ENCODE measurements at places on chromosomes 1 and 21. TPM values are rescaled to one million over a fixed set of nuclear protein-coding genes. Genes with fewer than 3 reads are reported as not detected.

CA14 gene
- 11.1 TPM for total RNA-seq

OR2T35 gene
- not detected for total RNA-seq

ACTL8 gene
- total RNA-seq, result not detected

GRCh38 chr1:235151033-235151432, 10.0 kb downstream of the RBM34 start:
- DNase-seq, result no peak

DNA sequence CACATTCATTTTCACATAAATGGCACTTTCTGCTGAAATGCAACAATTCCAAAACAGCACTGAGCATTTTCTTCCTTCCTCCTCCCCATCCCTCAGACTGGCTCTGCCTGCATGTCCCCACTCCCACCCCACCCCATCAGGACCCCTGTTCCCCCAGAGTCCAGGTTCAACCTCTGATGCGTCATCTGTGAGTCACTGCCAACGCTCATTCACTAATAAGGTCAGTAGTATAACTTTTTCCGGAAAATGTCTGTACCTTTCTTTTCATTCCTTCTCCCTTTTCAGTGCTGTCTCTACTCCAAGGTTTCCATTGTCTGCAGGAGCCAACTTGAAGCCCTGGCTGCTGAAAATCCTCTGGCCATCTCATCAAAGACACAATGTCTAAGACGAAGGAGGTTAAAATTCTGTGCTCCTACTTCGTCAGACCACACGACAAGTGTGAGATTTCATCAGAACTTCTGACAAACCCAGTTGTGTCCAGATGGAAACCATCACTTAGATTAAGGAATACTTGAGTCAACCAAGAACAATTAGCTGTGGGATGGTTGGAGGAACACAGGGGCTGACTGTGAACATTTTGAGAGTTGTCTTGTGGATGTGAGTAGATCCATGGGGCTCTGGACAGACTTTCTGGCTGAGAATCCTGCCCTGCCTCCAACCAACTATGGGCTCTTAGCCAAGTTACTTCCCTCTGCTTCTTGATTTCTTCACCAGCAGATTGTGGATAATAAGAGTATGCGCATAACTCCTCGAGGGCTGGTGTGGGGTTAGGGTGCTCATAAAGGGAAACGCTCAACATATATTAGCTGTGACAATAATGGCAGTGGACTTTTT, 35.6 kb upstream of the UTS2 start:
- no peak for DNase-seq

GRCh38 chr1:198848206-198848605, 209.4 kb downstream of the PTPRC start:
- no peak for DNase-seq
